EL (cell line): ENCODE measurements at places on chromosomes 5 and 9.
A peak's percentile ranks its signal among the peaks of the same experiment; 100 is the strongest.

DNA sequence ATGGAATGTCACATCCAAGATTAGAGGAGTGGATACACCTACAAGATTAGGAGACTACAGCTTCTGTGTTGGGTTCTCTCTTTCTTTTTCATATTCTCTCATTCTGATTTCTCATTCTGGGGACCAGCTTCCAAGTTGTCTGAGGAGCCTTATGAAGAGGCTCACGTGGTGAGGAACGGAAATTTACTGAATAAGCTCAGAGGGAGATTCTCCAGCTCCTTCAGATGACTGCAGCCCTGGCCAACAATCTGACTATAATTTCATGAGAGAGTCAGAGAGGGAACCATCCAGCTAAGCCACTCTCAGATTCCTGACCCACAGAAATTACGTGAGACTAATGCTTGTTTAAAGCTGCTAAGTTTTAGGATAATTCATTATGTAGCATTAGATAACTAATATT is 27.1 kb upstream of the TENT2 start:
- DNase-seq, result no peak

GRCh38 chr9:34169125-34169524 is 9.7 kb upstream of the UBAP1 start:
- no peak for DNase-seq

DNA sequence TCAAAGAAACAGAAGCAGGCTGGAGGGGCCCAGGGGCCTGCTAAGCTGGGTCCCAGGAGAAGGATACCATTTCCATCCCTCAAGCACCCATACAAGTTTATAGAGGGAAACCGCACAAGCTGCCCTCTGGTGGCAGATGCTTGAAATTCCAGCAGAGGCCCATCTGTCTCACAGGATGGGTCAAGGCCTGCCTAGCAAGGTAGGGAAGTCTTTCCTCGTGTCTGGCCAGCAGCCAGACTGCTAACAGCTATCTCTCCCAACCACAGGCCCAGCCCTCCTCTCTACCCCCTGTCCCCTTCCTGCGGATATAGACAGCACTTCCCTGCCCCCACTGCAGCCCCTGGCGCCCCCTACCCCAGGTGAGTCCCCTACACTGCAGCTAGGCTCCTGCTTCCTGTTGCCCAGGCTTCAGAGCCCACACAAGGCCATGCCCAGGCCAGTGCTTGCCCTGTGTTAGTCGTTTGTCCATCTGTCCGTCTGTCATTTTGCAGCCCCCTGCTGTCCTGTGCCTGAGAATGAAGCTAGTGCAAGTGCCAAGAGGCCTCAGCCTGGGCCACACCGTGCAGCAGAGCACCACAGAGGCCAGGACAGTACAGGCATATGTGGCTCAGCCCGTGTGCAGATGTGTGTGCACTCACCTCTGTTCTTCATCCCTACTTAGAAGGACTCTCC is 26.2 kb downstream of the TCF7 start:
- DNase-seq, result peak; percentile 81

DNA sequence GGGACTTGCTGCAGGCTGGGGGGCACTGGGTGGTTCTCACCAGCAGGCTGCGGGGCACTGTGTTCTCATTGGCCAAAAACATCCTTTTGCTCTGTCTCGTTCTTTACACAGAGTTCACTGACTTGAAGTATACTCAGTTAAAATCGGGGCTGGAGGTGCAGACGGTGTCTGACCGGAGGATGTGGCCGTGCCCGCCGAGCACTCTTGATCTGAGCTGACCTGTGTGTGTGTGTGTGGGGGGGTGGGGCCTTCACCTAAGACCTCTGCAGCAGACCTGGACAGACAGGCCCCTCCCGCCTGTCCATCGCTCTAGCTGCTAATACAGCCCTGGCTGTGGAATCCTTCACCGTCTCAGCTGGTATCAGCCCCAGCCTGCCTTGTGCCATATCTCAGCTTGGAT is 7.1 kb downstream of the TOR1B start:
- DNase-seq, result no peak

DNA sequence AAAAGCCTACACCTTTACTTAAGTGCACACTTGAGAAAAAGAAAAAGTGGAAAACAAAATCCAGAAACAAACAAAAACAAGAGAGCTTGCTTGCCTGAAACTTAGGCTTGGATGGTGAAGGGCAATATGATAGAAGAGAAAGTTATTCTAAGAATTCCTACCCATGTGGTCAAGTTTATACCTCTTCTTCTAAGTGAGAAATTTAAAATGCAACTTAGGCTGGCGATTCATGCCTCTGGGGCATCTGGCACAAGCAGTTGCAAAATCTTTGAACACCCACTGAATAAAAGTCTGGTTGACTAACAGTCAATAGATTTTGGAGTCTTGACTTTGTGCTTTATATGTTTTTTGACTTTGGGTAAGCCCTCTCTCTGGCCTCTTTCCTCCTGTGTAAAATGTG is 239.6 kb downstream of the KDM4C start:
- DNase-seq, result peak; percentile 63

- no peak for DNase-seq
These were observed 14.1 kb upstream of the INIP start for GRCh38 chr9:112731971-112732370.

DNA sequence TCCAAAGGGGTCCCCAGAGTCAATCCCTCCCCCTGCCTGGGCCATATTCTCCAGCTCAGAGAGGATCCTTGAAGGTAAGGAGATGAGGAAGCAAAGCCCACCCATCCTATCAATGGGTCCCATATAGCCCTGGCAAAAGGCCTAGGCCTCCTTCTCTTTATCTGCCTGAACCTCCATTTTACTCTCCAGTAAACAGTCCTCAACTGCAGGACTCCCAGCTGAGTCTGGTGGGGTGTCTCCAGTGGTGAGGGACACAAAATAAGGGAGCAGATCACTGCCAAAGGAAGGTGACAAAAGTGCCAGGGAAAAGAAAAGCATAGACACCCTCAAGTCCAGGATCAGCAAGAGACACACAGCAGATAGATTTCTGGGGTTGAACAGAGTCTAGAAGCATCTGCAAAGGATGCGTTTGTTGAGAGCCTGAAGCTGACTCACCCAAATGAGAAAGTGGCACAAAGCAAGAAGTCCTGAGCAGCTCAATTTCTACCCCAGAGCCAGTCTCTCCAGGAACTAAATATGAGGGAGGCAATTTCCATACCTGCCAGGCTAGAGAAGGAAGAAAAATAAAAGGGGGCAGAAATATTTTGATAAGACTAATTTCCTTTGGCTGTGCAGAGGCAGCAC is 2.7 kb upstream of the EBF1 start:
- DNase-seq, result no peak

DNA sequence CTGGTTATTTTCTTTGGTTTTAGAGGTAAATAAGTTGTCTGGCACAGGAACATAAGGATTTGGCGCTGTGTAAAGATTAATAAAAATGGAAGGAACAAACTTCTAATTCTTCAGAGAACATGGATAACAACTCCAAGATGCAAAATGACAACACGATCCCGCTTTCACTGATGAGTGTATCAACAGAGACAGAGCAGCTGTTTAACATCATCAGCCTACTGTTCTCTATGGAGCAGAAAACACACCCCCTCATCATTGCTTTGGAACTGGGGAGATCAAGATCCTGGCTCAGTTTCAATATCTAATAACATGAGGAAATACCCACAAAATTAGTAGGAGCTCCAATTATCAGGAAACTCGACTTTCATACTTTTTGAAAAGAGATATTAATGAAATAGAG is 8.3 kb upstream of the GAS1 start:
- no peak for DNase-seq

- DNase-seq, result no peak
These were observed 62.0 kb upstream of the CKS2 start for GRCh38 chr9:89249001-89249400.

GRCh38 chr9:17159469-17159868 is 24.6 kb downstream of the CNTLN start:
- DNase-seq, result no peak

DNA sequence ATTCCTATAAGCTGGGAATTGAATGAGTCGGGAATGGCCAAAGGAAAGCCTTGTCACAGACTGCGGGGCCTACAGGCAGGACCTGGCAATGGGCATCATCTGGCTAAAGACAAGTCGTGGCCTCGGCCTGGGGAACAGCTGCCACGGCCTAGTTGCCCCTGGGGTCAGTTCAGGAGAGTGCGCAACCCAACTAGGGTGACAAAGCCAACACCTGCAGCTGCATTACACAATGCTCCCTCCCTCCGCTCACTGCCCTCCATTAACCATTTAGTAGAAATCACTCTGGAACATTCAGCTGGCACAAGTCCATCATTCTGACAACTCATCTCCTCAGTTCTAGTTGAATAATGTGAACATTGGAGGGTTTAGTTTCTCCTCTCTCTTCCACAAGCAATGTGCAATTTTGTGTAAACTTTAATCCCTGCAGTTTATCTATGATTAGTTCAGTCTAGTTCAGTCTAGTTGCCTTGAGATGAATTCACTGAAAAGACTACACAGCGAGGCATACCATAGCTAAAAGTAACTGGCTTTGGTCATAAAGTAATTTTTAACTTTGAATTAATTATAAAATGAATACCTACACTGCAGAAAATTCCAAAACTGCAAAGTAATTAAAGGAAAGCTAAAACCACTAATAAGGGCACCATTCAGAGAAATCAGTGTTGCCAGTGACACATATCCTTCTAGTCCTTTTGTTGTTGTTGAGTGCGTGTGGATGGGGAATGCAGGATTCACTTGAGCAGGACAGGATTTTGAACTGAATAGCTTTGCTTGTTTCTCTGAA is 5.1 kb downstream of the GLDC start:
- no peak for DNase-seq

DNA sequence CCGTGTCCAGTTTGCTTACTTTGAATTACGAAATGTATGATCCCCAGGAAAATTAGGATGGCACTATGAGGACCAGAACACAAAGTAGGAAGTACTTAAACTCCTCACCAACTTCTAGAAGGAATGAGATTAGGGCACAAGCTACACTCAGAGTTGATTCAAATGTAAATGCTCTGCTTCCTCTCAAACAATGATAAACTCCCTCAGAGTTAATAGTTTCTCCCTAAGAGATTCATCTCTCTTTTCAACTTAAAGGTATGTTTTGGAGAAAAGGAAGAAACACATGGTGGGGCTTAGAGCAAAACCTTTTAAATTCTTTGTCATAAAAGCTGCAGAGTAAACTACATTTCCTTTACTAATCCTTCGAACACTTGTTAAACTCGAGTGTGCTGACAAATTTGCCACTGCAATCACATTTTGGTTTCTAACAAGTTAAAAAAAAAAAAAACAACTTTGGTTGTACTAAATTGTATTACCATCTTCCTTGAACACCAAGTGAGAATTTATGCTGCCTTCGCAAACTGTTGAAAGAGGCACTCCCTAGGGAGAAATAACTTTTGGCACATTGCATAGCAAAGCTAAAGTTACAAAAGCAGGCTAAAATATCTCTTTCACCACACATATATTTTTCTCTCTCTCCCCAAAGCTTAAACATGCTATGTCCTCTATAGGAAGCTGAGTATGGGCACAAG is 66.6 kb downstream of the DENND1A start:
- DNase-seq, result no peak

DNA sequence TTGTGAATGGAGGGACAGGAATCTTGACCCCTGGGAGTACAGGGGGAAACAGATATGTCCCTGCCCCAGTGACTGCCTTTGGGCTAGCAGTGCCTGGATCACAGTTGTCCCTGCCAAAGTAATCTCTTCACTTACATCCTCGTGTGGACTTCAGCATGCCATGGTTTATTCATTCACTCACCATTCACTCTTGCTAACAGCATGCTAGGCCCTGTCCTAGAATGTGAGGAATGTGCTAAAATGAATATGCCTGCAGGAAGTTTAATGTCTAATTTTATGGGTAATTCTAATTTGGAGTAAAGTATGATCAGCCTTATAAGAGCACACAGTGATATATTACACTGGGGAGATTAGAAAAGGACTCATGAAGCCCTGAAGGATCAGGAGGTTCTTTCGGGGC is 63.0 kb downstream of the FAT2 start:
- DNase-seq, result no peak

DNA sequence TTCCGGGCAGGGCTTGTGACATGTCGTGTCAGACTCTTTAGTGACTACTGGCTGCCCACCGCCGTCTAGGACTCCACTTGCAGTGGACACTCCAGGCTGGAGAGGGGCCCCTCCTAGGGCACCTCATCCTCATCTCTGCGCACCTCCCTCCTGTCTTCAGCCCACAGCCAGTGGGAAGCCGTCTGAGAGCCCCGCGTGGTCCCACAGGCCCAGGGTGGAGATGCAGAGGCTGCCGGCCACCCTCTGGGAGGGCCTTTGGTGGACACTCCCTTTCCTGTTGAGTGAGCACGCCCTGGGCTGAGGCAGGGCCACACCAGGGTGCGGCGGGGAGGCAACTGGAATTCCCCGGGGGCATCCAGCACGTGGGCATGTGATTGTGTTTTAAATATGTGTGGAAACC is 80.5 kb downstream of the IRX2 start:
- no peak for DNase-seq

- no peak for DNase-seq
These were observed 121.2 kb upstream of the ADAMTSL1 start for GRCh38 chr9:18352711-18353110.

GRCh38 chr9:130993303-130994030 is 15.5 kb upstream of the LAMC3 start:
- DNase-seq, result no peak

DNA sequence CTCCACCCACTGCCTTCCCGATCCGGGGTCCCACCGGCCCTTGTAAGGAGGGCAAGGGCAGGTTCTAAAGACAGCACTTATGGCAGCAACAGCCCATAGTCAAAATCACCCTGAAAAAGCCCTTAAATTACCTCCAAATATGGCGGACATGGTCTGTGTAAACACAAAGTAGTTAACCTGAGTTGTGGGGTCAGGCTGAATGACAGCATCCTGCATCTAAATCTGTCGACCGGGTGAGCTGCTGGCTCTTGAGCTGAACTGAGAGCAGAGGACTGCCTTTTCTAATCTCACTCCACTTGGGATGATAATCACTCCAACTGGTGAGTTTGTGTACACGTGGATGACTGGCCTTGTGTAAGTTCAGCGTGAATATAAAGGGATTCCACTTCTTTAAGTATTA is 249.6 kb downstream of the DENND1A start:
- DNase-seq, result no peak

DNA sequence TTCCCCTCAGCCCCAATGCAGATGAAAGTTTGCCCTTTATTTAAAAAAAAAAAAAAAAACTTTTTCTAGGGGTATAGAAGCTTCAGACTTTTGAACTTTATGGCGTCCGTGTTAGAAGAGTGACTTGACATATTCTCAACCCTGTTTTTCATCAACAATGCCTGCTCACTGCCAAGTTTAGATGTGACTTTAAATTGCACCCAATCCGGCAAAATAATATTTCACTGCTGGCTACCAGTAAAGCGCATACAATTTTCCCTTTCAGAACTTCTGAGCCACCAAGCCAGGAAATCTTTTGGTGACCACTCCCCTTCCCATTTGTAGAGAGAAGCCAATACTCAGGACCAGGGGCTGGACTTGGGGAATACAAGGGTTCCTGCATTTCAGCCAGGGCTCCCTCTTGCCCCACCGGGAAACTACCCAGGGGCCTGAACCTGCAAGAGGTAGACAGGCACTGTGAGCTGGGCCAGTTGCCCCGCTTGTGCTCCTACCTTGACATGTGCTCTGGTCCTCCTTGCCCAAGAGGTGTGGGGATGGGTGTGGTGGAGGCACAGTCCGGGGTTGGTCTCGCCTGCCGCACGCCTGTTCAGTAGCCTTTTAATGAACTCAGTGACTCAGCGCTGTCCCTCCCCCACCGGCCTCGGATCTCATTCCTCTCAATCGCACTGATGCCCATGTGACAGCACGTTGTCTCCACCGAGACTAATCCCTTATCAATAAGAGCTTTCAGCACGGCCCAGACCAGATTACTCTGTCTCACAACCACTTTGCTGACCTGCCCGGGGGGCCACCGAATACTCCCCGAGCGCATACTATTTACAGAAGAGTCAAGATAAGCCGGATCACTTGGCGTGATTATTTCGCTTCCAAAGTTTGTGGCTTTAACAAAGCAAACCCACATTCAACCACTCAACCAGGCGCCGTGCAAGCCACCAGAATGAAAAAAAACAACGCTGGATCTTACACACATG is 226.4 kb downstream of the DCP2 start:
- no peak for DNase-seq
